ENCODE measurements at places on chromosomes 16 and 17.
A peak's percentile ranks its signal among the peaks of the same experiment; 100 is the strongest.

- DNase-seq: no peak
Observed at GRCh38 chr16:14445937-14446715, 183.9 kb downstream of the PARN start.

- DNase-seq: no peak
Observed at GRCh38 chr16:88591577-88592021, 21.4 kb downstream of the ZC3H18 start.

DNA sequence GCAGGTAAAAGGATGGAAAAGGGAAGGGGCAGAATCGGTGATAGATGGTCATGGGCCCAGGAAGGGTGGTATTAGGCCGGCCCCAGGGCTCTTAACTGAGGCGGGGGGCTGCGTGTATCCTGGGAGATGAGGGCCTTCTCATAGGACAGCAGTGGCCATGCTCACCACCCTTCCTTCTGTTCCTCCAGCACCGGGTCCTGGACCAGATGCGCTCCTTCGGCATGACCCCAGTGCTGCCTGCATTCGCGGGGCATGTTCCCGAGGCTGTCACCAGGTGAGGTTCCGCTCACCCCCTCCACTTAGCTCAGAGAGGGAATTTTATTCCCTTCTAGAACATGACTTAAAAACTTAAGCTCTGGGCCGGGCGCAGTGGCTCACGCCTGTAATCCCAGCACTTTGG lies 2.4 kb downstream of the NAGLU start:
- no peak for DNase-seq

- peak; percentile 38 for DNase-seq
Observed at GRCh38 chr17:75601057-75601987, 13.7 kb downstream of the MYO15B start.

- DNase-seq: no peak
Observed at GRCh38 chr16:58501242-58502131, 1.5 kb downstream of the NDRG4 start.

DNA sequence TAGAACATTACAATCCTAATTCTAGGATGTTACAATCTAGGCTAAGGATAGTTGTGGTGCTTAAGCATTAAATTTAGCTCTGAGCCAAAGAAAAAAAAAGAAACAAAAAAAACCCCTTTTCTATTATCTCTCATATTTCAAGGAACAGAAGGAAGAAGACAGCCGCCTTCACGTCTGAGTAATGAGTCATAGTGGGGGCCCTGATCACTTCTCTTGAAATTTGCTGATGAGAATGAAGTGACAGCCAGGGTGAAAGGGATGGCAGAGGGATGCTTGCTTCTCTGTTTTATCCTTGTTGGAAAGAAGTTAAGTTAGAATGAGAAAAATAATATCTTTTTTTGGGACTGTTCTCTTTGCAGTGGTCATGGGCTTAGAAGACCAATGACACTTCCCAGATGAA lies 82.6 kb upstream of the MPHOSPH6 start:
- no peak for DNase-seq

GRCh38 chr16:55534756-55535155 lies 25.9 kb downstream of the LPCAT2 start:
- no peak for DNase-seq

- DNase-seq: no peak
Observed at GRCh38 chr16:76756951-76757350, 434.0 kb upstream of the MON1B start.

- no peak for DNase-seq
Observed at GRCh38 chr17:79531191-79532095, 79.4 kb downstream of the RBFOX3 start.

- peak; percentile 45 for DNase-seq
Observed at GRCh38 chr16:69532641-69533455, 32.9 kb upstream of the NFAT5 start.

DNA sequence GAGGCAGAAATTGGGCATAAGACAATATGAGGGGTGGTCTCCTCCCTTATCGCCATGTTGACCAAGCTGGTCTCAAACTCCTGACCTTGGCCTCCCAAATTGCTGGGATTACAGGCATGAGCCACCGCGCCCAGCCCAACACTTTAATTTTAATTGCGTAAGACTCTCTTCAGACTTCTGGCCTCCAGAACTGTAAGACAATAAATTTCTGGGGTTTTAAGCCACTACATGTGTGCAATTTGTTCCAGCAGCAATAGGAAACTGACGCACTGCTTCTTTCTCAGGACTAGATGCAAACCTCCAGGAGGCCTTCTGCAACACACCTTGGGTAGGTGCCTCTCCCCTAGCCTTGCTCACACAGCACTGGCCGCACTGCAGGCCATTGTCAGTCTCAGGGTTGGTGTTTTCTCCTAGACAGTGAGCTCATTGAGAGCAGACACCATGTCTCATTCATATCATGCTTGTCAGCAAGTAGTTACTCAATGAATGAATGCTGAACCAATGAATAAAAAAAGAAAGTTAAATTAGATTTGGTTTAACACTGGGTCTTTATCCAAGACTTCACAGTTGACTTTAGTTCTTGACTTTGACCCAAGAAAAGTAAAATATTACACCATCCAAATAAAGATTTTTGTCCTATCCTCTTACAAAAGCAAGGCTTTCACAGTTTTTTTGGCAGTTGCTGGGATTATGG lies 5.5 kb upstream of the ACSF2 start:
- peak; percentile 9 for DNase-seq

- DNase-seq: no peak
Observed at GRCh38 chr16:13921328-13921727, 1.4 kb downstream of the ERCC4 start.

DNA sequence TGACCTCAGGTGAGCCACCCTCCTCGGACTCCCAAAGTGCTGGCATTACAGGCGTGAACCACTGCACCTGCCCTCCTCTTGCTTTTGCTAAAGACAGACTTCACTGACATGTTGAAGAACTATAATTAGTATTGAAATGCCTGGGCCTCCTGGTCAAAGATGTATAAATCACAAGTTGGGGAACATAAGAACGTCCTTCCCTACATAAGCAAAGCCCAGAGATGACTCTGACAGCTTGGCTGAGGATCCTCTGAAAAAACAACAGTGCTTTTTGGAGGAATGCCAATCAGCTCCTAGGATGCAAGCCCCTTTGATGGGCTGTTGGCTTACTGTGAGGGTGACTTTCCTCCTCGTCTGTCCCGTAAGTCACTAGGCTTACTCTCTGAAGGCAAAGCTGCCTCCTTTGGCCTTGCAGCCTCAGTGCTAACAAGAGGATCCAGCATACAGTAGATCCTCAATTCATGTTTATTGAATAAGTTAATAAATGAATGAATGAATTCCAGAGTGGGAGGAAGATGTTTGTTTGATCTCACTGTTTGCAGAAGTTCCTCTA lies 6.3 kb downstream of the APOH start:
- no peak for DNase-seq

- DNase-seq: no peak
Observed at GRCh38 chr17:65057531-65058090, 1.1 kb upstream of the GNA13 start.

DNA sequence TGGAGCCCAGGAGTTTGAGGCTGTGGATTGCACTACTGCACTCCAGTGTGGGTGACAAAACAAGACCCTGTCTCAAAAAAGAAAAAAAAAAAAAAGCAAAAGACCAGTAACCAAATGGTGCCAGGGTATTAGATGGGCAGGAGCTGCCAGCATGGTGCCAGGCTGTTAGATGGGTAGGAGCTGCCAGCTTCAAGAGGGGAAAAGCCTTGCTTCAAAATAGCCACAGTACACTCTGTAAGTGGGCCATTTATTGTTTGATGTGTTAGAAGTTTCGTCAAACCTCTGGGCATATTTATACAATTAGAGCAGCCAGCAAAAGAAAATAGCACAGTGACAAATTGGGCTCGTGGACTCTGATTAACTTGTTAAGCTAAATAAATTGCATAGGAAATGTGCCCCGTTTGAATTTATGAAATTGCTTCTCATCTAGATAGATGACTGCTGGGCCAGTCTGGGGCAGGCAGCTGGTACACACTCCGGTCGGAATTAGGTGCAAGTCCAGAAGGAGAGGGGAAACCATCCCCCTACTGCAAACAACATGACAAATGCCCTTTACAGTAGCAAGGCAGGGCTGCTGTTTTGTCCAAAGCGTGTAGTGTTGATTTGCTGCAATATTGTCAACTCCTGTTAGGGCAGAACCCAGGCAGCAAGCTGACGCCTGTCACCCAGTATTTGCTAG lies 126.3 kb upstream of the IRX3 start:
- no peak for DNase-seq

- DNase-seq: no peak
Observed at GRCh38 chr17:76119409-76120371, 16.1 kb upstream of the EXOC7 start.

- no peak for DNase-seq
Observed at GRCh38 chr17:39351508-39351907, 49.9 kb downstream of the FBXL20 start.
